ENCODE measurements at places on chromosomes 16 and 17. TPM values are rescaled to one million over a fixed set of nuclear protein-coding genes. Genes with fewer than 3 reads are reported as not detected.

CES4A gene
- total RNA-seq: 1.8 TPM

DNA sequence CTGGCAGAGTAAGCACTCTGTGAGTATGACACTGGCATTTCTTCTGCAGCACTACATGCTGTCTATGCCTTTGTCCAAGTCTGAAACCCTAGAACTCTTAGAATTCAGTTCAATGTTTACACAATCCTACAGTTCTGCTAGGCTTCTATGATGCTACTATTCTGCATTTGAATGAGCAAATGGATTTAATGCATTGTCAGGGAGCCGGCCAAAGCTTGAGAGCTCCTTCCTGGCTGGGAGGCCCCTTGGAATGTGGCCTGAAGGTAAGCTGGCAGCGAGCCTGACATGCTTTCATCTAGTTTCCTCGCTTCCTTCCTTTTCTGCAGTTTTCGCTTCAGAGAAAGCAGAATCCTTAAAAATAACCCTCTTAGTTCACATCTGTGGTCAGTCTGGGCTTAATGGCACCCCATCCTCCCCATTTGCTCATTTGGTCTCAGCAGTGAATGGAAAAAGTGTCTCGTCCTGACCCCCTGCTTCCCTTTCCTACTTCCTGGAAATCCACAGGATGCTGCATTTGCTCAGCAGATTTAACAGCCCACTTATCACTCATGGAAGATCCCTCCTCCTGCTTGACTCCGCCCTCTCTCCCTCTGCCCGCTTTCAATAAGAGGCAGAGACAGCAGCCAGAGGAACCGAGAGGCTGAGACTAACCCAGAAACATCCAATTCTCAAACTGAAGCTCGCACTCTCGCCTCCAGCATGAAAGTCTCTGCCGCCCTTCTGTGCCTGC lies at the start of gene CCL2:
Gene CCL2, plus strand, starts transcription at position 635 of the 730 bp plus-strand sequence. Its CDS starts 65 bp downstream, at position 700.
- peak; percentile 89 for DNase-seq
- H3K36me3 ChIP-seq: 0 out of 2 replicates have a peak, but pooled peaks cover 2% of the 10 kb centered on the region
- H3K4me1 ChIP-seq: peaks cover 4% of the 10 kb centered on the region
- peak within 1 kb of the TSS; percentile 59 for H3K4me3 ChIP-seq
- no peaks in the 10 kb centered on the region for H3K27me3 ChIP-seq

- no peaks in the 10 kb centered on the region for H3K36me3 ChIP-seq
- H3K4me3 ChIP-seq: peak overlapping the region; percentile 81
- peaks cover 15% of the 10 kb centered on the region for H3K4me1 ChIP-seq
- H3K27me3 ChIP-seq: no peaks in the 10 kb centered on the region
- no peak overlapping the region for H3K27ac ChIP-seq
Measured at GRCh38 chr17:28404812-28405570, 1.0 kb downstream of the SLC46A1 start.

- no peaks in the 10 kb centered on the region for H3K27me3 ChIP-seq
- DNase-seq: no peak
- H3K27ac ChIP-seq: no peak overlapping the region
Measured at GRCh38 chr16:73274140-73274539, 226.2 kb upstream of the ZFHX3 start.

- H3K4me1 ChIP-seq: no peaks in the 10 kb centered on the region
- no peak overlapping the region for H3K27ac ChIP-seq
- no peak overlapping the region for H3K4me3 ChIP-seq
- H3K36me3 ChIP-seq: peaks cover 2% of the 10 kb centered on the region
Measured at GRCh38 chr17:79019632-79020584, 4.1 kb upstream of the C1QTNF1 start.

GRCh38 chr17:50931144-50931908 lies 65.2 kb upstream of the TOB1 start:
- no peaks in the 10 kb centered on the region for H3K36me3 ChIP-seq
- H3K4me3 ChIP-seq: peak overlapping the region; percentile 69
- no peaks in the 10 kb centered on the region for H3K4me1 ChIP-seq
- no peaks in the 10 kb centered on the region for H3K27me3 ChIP-seq
- H3K27ac ChIP-seq: no peak overlapping the region
- peak; percentile 91 for DNase-seq
